Glomerular endothelial cell (primary cell): ENCODE measurements at places on chromosomes 4 and X. TPM values are rescaled to one million over a fixed set of nuclear protein-coding genes. Genes with fewer than 3 reads are reported as not detected.

- no peak for DNase-seq
Measured at GRCh38 chr4:18733961-18734360, 712.4 kb upstream of the LCORL start.

DNA sequence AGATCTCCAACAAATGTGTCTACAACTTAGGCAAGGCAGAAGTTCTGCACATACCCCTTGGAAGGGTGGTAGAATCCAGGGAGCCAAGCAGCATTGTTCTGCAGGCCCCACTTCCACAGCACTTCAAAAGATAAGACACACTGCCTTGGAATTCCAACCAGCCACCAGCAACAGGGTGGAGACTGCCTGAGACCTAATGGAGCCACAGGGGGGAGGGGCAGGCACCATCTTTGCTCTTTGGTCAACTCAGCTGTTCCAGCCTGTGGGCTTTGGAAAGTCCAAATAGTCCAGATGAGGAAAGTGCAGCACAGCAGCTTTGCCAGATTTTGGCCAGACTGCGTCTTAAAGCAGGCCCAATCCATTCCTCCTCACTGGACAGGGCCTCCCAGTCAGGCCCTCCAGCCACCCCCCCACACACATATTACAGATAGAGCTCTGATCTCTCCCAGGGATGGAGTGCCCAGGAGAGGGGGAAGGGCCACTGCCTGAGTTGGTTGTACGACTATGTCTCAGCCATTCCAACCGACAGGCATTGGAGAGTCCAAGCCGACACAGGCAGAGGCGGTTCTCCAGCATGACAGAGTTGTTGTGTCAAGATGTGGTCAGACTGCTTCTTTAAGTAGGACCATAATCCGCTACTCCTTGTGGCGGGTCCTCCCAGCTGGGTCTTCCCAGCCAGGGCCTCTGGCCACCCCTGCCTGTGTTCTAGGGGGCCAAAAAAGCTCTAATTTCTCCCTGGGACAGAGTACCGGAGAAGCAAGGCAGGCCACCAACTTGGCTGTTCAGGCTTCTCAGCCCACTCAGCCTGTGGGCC, 42.5 kb upstream of the ANTXR2 start:
- no peak for DNase-seq

DNA sequence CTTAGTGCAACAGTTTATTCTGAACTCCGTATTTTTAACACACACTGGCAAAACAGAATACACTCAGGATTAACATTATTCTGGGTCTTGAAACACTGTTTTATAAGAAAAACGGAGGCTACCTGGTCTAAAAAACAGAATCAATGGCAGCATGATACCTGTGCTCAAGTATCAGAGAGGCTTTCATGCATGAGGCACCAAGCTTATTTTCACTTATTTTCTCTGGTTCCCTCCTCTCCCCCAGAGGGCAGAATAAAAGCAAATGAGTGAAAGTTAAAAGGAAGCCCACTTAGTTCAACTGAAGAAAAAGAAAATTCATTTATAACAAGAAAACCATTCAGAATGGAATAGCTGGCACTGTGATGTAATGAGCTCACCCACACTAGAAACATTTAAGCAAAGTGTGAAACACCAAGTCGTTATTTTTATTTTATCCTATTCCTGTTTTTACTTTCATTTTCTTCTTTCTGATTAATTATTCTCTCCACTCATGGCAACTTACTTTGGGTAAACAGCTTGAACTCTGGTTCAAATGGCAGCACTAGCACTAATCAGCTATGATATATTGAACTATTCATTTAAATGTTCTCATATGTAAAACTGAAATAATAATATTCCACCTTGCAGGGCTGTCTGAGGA, 211.8 kb downstream of the PPP3CA start:
- DNase-seq = no peak

- DNase-seq = no peak
Measured at GRCh38 chrX:57906790-57907189, 3.5 kb downstream of the ZXDA start.

- DNase-seq = no peak
Measured at GRCh38 chr4:118810991-118811764, 24.7 kb downstream of the SEC24D start.

Gene MAPK10
- 0.06 and 0.10 TPM in 2 replicates for total RNA-seq

Gene GAGE12E
- not detected in 2 replicates for total RNA-seq

DNA sequence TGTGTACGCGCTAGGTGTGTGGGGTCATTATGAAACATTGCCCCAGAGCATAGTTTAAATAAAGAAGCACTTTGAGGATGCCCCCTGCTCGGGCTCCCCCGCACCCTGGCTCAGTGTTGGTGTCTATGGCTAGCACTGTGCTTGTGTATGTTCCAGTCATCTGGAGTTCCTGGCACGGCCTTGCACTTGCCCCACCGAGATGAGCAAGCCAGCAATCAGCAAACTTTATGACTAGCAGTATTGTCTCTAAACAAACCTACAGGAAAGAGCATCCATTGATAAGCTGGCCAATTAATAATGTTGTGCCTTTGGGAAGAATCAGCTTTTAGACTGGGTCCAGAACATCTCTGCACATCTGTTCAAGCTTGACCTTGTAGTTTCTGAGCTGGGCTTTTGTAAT, 707 bp upstream of the SHROOM4 start:
- no peak for DNase-seq

Gene FDCSP
- total RNA-seq = not detected in 2 replicates

GRCh38 chrX:72110876-72111708, 20.6 kb downstream of the RTL5 start:
- no peak for DNase-seq

Gene TCP11X2
- total RNA-seq = not detected in 2 replicates

DNA sequence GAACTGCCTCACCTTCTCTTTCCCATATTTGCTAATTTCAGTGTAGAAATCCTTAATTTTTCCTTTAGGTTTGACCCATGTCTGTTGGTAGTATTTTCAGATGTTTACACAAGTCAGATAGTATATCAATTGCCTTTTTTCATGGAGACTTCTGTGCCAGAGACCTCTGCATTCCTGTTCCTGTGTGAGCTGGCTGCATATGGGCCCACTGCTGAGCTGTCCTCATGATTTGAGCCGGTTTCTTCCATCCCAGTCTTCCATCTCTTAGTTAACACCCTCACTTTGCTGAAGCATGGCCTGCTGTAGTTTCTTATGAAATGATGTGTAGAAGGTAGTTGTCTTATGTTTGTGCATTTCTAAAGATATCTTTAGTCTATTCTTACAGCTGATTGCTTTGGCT, 40.0 kb downstream of the CDS1 start:
- DNase-seq = no peak

GRCh38 chr4:170051402-170051801, 25.2 kb upstream of the MFAP3L start:
- DNase-seq = no peak

GRCh38 chrX:107429090-107429489, 20.4 kb upstream of the FRMPD3 start:
- DNase-seq = no peak

DNA sequence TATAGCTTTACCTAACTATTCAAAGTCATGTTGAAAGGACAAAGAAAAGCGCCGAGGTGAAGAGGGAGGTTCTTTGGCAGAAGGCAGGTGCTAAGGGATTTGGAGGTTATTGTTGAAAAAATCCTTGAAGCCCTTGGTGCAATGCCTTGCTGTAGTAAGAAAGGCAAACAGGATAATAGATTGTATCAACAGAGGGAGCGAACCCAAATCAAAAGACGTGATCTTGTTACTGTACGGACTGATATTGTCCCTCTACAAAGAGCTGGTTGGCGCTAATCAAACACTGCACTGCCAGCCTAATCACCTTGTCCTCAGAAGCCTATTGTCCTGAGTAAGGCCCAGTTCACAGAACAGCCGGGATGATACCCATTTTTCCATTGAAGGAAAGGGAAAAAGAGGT, 182.9 kb downstream of the ZIC3 start:
- DNase-seq = no peak

Gene NEK1
- total RNA-seq = 9.9 and 10.2 TPM in 2 replicates

DNA sequence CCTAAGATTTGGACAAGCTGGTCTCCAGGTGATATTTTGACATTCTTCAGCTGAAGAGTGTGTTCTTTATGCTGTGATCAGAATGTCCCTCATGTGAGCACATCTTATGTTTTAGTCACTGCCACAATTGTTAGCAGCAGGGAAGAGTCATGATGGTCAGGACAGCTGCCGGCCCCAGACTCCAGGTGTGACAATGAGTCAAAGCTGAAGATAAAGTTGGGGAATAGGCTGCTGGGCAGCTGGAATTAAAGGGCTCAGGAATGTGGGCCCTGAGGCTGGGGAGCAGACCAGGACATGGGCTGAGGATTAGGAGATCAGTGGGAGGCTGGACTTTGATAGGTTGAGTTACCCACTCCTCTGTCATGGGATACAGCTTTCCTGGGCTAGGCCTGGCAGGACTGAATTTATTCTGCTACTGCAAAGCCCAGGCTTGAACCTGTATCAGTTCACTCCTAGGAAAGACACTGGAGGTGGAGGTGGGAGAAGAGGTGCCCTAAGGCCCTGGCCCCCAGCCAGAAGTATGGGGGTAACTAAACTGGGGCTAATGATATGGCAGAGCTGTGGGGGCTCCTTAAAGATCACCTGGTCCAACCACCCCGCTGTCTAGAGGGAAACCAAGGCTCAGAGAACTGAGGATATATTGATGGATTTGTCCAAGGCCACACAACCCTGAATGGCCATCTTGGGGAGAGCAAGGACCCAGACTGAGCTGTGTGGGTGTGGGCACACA, 119.5 kb downstream of the PJA1 start:
- DNase-seq = no peak

- no peak for DNase-seq
Measured at GRCh38 chrX:18906286-18906685, 77.6 kb downstream of the PHKA2 start.

DNA sequence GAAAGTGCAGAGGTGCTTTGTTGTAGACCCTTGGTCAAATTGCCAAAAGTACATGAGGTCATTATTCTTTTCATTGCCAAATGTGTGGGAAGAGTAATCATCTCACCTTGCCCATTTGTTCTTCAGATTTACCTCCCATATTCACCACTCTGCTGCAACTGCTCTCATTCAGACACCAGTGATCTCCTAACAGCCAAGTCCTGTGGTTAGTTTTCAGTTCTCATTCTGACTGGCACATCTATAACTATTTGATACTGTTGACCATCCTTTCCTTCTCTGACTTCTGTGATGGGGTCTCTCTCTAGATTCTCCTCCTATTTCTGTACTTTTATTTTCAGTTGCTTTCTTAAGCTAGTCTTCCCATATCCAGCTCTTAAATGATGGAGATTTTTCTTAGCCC, 39.8 kb downstream of the GRIA3 start:
- no peak for DNase-seq
